ENCODE measurements at places on chromosomes 7 and 10.

DNA sequence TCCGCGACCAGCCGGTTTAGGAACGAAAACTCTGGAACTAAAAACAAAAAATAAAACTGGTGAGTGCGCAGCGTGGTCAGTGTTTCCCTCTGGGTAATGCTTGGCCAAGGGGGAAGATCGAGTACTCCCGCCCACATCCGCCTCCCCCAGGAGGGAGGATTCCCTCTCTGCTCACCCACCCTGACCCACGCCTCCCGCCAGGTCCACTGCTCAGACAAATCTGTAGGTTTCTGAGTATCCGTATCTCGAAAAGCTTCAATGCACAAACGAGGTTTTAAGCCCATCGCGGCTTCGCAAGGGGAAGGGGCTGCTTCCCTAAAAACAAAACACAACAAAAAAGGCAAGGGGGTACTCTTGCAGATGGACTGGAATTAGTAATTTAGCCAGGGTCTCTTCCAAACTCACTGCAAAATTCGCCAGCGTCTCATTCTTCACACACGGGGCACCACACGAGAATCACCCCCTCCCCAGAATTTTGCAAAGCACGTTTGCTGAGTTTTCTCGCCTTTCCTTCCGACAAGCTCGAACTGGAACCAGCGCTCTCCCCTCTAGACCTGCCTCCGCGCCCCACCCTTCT is 75.2 kb downstream of the INSIG1 start:
- no peak for DNase-seq

DNA sequence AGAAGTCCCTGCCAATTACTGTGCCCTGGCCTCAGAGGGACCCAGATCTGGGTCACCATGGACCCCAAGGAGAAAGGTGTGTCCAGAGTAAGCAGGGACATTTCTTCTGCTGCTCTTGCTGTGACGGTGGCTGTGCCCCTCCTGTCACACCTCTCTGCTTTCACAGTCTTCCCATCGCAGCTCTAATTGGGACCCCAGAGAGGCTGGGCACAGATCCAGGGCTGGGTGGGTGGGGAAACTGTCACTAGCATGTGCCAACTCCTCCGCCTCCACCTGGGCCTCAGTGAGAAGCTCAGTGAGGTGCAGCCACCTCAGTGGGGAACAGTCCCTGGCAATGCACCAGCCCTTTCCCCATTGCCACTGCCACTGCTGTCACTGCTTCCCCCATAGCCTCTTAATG is 37.3 kb upstream of the ADCYAP1R1 start:
- DNase-seq = no peak

GRCh38 chr7:1176891-1177373 is 16.9 kb upstream of the ZFAND2A start:
- peak; percentile 94 for DNase-seq

DNA sequence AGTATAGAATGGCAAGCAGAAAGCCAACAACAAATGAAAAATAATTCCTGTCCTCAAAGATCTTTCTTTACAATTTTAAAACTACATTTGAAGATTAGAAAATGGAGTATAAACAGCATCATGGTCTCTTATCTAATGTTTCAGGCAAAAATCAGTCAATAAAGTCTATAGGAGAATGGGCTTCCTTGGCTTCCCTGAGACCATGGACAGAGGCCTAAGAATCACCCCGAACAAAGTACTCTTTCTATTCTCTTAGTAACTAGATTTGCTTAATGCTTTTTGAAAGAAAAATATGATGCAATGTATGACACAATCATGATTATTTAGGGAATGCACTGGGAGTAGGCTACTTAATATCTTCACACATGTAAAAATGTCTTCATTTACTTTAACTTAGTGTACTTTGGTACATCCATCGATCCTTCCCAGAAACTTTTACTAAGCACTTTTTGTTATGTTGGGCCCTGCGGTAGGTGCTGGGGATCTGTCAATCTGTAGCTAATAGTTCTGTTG is 17.3 kb downstream of the GRM3 start:
- no peak for DNase-seq

DNA sequence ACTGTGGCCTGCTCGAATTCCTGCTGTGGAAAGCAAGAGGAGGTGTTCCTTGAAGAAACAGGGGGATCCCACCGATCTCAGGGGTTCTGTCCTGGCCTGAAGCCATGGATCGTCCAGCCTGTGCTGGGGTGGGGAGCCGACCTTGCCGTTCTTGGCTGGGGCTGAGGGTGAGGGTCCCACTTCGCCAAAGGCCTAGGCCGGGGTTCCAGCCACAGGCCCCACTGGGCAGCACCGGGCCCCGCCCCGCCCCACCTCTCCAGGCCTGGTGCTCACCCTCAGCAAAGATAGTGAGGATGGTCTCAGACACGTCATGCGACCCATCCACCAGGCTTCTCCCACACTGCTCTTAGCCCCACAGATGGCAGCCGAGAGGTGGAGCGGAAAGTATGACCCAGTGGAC is 51.4 kb upstream of the ZNF716 start:
- DNase-seq = no peak

DNA sequence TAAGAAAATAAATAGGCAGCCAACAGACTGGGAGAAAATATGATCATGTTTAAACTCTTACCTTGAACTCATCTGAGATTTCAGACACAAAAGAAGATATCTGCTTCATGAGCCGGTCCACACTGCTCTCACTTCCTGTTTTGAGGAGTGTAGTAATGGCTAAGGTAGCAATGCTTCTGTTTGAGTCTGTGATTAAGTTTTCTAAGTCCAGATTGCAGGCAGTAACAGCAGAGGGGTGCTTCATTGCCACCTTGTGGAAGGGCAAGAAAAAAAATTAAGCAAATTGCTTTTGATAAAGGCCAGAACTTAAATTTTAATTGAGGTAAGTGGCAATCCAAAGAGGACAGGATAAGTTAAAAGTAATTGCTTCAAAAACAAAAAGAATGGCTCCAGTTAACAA is 69.1 kb downstream of the MEST start:
- DNase-seq = no peak

DNA sequence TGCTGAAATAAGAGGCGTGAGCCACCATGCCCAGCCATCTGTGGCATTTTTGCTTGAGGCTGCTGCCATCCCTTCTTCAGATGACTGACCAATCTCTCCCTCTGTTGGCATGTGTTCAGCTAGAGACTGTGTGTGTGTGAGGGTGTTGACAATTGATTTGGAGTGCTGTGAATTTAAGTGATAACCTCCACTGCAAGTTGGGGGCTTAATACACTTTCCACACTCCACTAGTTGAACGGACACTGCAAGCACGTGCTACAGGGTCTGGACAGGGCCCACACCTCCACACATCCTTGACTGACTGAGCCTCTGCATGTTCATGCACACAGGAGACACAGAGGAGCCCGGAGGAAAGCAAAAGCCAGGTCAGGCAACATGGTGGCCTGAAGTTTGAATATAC is 51.3 kb downstream of the BRAF start:
- DNase-seq = no peak

DNA sequence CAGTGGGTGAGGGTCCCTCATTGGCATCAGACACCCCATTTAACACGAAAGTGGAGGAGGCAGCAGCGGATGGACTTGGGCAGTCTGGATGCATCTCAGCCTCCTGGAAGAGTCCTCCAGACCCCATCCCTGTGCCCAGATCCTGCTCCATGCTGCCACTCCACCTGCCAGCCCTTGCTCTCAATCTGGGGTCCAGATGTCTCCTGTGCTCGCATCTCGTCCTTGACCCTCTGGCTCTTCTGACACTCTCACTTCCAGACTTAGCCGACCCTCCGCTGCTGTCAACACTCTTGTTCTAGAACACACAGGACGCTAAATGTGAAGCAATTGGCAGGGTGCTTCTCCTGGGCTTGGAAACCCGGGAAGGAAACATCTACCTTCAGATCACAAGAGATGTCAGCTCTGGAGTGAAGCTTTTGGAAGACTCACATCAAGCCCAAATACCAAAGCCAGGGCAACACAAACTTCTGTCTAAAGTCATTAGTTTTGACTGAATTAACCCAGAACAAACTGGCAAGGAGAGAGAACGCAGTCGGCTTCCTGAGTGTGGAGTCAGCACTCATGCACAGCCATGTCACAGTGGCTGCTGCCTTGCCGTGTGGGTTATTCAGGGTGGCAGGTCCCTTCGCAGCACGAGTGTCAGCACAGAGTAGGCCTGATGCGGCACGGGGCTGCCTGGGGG is 379.1 kb downstream of the TCERG1L start:
- no peak for DNase-seq

- DNase-seq = no peak
Observed at GRCh38 chr10:102300278-102300843, 55.0 kb downstream of the GBF1 start.

DNA sequence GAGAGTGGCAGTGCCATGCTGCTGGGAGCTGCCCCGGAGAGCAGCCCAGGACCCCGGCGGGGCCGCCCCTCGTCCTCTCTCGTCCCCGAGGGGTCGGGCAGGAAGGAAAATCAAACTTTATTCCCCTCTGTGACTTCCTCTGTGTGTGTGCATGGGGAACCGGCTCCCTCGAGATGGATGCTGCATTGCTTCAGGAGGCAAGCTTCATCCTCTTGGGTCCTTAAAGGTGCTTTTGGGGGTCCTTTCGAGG is 726 bp downstream of the MCU start:
- no peak for DNase-seq

GRCh38 chr10:110733218-110733952 is 89.2 kb downstream of the RBM20 start:
- DNase-seq = no peak

DNA sequence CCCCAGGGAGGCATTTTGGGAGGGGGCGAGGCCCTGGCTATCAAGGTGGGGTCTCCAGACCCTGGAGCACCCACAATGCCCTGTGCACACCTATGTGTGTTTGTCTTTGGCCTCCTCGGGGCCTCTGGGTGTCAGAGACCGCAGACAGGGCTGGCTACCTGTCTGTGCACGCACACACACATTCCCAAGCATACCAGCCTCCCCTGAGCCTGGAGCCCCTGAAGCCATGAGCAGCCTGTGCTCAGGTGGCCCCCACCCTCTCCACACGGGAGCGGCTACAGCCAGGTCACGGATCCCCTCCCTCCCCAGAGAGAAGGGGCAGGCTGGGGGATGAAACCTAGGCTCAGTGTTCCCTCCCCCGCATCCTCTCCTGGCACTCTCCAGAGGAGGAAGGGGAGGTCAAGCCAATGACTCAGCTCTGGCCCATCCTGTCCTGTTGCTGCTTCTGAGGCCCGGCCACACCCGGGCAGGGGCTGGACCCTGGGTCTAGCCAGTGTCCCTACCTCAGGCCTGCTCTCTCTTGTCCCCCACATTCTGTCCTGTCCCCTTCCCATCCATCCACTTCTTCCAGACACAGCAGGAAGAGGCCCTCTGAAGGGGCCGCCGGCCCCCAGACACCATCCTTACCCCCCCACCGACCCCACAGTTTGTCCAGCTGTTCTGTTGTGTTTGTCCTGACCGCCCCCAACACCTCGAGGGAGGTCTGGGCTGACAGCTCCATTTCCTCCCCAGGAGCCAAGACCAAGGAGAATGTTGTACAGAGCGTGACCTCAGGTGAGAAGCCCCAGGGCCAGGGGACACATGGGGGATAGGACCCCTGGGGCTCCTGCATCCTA is 720 bp downstream of the SNCG start:
- DNase-seq = no peak

DNA sequence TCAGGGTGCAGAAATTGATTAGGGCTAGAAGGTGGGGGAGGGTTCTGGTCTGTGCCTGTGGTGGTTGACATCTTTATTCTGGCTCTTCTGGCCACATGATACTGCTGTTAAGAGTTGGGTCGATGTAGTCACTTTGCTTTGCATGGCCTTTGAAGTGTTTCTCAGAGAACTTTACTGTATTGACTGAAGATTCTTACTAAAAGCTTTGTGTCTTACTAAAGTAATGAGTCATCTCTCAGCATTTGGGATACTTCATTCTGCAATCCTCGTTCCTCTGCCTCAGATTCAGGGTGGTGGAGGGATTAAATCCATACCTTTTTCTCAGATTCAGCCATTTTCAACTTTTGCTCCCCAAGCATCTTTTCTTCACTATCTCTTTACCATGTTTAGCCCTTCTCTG is 38.6 kb downstream of the STEAP4 start:
- DNase-seq = no peak

GRCh38 chr7:133053321-133053891 is 28.5 kb downstream of the CHCHD3 start:
- DNase-seq = no peak

- DNase-seq = no peak
Observed at GRCh38 chr10:111716032-111716431, 467.5 kb downstream of the GPAM start.

- no peak for DNase-seq
Observed at GRCh38 chr7:102836191-102836919, 76.4 kb upstream of the LRRC17 start.

DNA sequence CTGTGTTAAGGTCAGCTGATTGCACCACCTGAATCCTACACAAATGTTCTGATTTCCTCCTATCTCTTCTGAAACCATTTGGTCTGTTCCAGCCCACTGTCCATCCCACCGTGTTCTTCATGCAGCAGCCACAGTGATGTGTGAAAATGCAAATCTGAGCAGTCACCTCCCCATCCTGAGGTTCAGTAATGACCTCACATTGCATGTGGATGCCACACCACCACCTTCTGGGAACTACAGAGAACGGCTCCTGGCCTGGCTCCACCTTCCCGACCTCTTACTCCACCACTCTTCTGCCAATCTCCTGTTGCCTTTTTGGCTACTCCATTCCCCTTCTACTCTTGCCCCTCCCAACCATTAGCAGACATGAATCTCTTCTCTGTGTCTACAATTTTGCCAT is 244.4 kb downstream of the TNS3 start:
- no peak for DNase-seq

GRCh38 chr7:127884066-127884559 is 147.1 kb downstream of the LRRC4 start:
- no peak for DNase-seq

- no peak for DNase-seq
Observed at GRCh38 chr7:5443678-5444077, 20.0 kb upstream of the TNRC18 start.

DNA sequence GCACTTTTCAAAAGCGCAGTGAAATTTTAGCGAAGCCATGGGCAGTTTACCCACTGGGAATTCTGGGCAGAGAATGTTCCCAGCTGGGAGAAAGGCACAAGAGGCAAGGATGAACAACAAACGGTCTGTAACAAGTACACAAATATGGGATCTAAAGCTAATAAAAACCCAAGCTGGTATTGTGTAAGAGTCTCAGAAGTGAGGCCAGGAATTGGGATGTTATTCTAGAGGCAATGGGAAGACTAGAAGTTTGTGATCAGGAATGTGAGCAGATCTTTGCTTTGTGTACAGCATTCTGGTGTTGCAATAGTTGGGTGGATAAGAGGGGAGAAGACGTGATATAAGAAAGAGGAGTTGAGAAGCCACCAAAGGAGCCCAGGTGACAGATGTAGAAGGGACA is 15.0 kb downstream of the FZD9 start:
- no peak for DNase-seq

- no peak for DNase-seq
Observed at GRCh38 chr7:46454816-46455215, 533.7 kb upstream of the IGFBP3 start.

DNA sequence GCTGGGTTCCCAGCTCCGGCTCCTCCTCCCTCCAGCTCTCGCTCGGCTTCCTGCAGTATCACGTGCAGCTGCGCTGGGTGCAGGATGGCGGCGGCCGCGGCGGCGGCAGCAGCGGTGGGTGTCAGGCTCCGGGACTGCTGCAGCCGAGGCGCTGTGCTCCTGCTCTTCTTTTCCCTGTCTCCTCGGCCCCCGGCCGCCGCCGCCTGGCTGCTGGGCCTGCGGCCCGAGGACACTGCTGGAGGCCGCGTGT is at the start of gene CNNM1:
Gene CNNM1, plus strand, starts transcription at position 53 of the 250 bp plus-strand sequence. Its CDS starts 32 bp downstream, at position 85.
- DNase-seq = peak; percentile 31
